Fibroblast of the conjunctiva (primary cell): ENCODE measurements at places on chromosomes 4 and X.

DNA sequence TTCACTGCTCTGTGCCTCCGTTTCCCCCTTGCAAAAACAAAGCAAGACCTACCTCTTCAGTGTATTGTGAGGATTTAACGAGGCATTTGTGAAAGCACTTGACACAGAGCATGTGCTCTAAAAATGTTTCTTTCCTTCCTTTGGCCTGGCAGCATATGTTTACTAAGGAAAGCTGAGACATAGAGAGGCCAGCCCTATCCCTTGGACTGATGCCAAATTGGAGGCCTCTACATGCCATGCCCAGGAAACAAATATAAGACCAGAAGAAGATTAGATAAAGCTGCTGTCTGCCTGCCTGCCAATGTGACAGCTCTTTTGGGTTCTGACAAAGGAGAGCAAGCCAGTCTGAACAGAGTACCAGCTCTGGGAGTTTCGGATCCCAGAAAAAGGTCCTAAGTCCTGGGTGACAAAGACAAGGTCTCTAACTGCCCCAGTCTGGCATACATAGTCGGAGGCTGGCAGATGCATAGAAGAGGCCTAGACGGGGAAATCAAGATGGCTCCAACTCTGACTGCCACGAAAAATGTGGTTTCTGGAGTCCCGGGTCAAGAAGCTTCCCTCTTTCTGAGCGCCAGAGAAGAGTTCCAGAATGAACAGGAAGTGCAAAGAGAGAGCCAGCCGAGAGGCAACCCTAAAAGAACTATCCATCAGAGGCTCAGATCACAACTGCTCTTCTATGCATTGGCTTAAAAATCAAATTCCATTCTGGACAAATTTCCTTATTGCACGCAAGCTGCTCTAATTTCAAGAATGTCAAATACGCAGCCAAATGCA lies 25.8 kb downstream of the OTUD6A start:
- peak; percentile 3 for DNase-seq

DNA sequence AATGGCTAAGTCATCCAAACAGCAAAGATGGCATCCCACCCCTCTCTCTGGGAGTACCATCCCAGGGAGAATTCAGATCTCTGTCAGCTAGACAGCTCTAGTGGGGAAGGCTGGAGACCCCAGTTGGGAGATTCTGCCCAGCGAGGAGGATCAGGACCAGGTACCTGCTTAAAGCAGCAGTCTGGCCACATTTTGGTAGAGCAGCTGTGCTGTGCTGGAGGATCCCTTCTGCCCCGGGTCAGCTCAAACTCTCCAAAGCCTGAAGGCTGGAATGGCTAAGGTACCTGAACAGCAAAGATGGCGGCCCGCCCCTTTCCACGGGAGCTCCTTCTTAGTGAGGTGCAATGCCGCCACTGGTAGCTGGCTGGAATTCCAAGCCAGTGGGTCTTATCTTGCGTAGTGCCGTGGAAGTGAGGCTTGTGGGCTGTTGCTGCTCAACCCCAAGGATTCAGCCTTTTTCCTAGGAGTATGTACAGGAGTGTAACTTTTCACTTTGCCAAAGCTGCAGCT lies 40.1 kb downstream of the SATL1 start:
- DNase-seq = no peak

- no peak for DNase-seq
Observed at GRCh38 chr4:37661772-37662171, 24.4 kb downstream of the RELL1 start.

DNA sequence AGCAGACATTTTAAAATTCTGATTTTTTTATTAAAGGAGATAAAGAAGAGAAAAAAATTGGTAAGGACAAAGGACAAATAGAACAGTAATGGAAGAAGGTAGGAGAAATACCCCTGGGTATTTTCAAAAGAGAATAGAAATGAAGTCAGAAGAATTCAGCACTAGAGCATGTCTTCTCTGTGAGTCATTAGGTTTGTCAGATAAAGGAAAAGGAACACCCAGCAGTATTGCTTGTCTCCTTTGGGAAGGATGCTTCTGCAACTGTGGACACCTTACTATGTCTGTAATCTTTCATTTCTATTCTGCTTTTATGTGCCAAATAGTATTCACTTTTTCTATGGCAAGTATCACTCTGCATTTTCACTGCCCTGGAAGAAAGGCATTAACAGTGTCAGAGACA lies 24.0 kb upstream of the PCDH7 start:
- no peak for DNase-seq

- no peak for DNase-seq
Observed at GRCh38 chr4:152689615-152690501, 10.1 kb upstream of the TMEM154 start.

DNA sequence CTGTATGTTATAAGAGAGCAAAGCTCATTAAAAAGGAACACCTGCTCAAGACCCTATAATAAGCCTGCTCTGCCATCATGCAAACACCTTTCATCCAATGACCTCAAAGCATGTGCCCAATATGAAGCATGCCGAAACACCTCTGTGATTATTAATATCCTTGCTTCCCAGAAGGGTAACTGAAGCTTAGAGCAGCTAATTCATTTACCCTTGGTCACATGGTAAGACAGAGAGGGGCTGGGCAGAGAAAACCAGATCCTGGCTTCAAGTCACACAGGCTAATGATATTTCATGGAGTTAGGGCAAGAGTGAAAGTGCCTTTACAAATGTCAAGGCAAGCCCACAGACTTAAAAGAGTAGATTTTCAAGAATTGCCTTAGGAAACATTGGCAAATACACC lies 5.6 kb downstream of the AMOT start:
- no peak for DNase-seq

GRCh38 chr4:145132511-145133098 lies 34.5 kb downstream of the ABCE1 start:
- no peak for DNase-seq

GRCh38 chr4:7638984-7639789 lies 204.5 kb upstream of the PSAPL1 start:
- DNase-seq = no peak

GRCh38 chr4:183321516-183321915 lies 710 bp downstream of the CLDN24 start:
- DNase-seq = no peak

GRCh38 chr4:41696131-41696530 lies 52.4 kb downstream of the PHOX2B start:
- DNase-seq = no peak

DNA sequence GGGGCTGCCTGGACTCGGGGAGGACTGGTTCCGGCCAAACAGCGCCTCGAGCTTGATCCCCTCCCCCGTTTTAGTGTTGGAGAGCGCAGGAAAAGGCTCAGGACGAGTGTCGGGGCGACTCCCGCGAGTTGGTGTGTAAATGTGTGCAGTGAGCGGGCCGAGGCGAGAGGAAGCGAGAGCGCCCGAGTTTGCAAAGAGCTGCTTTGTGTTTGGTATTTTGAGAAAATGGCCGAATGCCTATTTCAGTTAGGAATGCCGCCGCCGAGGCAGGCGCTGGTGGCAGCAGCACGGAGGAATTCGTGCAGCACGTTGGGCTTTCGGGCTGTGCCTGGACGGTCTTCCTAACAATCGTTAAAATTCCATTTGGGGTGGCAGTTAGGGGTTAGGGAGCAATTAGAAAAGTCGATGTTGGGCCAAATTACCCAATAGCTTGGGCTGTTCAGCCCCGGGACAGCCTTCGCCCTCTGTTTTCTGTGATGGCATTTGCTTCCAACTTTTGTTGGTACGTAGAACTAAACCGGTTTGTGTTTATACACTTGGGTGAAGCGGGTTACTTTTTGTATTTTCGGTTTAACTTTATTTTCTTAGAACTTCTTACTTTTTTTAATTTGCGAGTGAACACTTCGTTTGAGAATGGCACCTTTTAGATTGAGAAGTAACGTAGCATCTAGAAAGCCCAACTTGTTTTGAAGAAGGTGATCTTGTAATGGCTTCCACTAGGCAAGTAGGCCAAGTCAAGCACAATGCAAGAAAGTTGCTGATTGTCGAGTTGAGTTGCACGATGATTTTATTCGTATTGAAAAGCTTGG lies 1.6 kb downstream of the REST start:
- peak; percentile 17 for DNase-seq

DNA sequence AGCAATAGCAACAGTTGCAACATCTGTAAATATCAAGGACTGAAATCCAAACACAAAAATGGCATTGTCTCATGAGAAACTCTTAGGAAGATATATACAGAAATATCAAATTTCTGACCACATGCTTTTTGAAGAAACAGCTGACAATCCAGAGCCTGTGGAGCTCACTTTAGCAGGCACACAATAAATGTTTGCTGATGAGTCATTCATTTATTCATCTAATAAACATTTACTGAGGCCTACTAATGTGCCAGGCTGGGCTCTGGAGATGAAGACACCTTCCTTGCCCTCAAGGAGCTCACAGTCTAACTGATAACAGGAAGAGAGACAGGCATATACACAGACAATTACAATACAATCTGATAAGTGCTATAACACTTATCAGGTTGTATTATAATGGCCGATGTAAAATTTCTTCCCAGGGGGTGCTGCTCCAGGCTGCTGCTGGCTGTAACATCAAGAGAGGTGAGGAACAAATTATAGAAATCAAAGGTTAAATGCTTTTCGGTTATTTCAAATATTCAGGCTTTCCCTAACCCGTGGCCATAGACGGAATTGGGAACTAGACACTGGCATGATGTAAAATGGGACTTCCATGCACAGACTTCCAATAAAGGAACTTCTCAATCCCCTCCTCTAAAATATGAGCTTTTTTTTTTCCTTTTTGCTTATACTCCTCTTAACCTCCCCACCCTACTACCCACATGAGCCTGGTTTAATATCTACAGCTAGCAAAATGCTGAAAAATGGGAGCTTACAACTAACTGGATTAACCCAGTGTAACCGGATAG lies 16.8 kb upstream of the ZCCHC13 start:
- no peak for DNase-seq

- no peak for DNase-seq
Observed at GRCh38 chr4:138894709-138895108, 120.9 kb upstream of the NOCT start.

DNA sequence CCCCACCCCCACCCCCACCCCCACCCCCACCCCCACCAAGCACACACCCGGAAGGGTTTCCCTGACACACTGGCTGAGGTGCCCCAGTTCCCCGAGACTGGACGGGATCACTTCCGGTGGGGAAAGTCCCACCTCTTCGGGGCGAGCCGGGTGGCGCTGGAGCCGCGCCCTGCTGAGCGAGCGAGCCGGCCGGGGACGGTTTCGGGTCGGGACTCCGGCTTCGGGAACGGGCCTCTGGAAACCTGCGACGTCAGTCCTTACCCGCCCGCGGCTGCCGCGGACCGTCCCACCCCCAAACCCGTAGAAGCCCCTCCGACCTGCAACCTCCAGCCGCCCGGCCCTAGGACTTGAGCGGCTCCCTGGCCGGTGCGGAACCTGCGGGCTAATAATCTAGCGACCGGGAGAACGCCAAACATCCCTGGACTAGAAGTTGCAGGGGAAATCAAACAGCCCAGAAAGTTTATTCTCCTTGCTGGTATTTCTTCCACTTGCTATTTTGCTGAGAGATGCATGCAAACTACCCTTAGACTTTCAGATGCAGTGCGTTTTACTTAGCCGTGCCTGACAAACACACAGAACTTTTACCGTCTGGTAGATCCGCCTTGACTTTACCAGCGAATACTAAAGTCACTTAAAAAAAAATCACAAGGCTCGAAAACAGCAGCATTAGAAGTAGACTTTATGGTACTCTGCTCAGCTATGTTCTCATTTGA lies 991 bp downstream of the RAP2C start:
- peak; percentile 67 for DNase-seq

GRCh38 chr4:155692361-155692760 lies 25.7 kb downstream of the GUCY1A1 start:
- no peak for DNase-seq

DNA sequence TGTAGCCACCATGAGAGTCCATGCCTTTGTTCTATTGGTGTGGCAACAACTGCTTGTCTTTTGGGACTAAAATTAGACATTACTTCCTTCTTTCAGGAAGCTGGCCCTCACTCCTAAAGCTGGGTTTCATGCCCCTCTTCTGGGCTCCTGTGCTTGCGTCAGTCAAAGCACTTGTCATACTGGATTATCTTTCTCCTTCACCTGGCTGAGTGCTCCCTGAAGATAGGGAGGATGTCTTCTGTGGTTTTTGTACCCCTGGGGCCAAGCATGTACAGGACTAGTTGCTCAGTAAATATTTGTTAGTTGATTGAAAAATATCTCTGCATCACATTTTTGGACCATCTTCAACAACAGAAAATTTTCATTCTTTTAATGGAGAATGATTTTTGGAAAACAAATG lies 26.1 kb upstream of the LONRF3 start:
- no peak for DNase-seq
